ENCODE measurements at places on chromosomes 6 and 20.

- DNase-seq: peak; percentile 73
Observed at GRCh38 chr6:160348223-160349019, at the start of gene SLC22A3. Gene SLC22A3, plus strand, starts transcription at chr6:160348378. Its CDS starts 42 bp downstream, at chr6:160348420.

- peak; percentile 37 for DNase-seq
Observed at GRCh38 chr6:85865420-85866369, 223.0 kb upstream of the SYNCRIP start.

DNA sequence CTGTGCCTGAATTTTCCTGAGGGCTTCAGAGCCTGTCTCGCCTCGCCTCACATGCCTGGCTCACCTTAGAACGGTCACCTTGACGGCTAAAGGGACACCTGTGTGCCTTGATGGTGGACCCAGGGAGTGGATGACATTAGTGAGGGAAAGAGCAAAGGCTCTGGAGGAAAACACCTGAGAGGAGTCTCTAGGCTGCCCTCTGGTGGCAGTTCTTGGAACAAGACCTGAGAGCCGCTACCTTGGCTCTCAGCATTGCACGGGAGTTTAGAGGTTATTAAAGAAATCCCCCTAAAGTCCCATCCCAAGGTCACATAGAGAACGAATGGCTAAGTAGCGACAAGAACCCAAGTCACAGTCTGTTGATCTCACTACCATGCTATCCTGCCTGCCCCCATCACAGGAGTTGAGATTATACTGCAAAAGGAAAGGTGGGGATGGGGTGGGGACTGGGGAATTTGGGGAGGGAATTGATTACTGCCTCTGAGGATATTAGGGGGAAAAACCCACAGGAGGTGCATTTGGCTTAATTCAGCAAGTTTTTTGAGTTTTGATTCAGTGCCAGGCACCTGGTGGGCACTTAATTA lies 7.9 kb upstream of the CDSN start:
- DNase-seq: no peak

- no peak for DNase-seq
Observed at GRCh38 chr20:62368392-62368975, 1.4 kb upstream of the LAMA5 start.

DNA sequence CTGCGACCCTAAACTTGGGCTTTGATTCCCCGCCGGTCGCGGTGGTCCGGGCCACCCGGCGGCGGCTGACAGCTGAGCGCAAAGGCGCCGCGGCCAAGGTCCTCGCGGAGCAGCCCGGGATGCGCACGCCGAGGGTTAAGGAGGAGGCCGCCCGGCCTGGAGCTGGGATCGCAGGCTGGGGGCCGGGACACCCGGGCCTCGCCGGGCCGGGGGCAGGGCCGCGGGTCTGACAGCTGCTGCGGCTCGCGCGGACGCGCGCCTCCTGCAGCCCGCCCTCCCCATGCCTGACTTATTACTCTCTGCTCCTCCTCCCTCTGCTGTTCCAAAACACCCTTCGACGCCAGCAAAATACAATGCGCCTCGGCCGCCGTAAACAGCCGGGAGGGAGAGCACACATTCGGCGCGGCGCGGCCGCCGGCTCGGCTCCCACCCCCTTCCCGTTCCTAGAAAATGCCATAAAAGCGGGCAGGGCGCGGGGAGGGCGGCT lies 746 bp downstream of the BACH2 start:
- DNase-seq: peak; percentile 60

GRCh38 chr6:14791526-14791925 lies 454.3 kb upstream of the JARID2 start:
- DNase-seq: no peak

GRCh38 chr6:119145111-119145510 lies 66.6 kb upstream of the FAM184A start:
- no peak for DNase-seq

DNA sequence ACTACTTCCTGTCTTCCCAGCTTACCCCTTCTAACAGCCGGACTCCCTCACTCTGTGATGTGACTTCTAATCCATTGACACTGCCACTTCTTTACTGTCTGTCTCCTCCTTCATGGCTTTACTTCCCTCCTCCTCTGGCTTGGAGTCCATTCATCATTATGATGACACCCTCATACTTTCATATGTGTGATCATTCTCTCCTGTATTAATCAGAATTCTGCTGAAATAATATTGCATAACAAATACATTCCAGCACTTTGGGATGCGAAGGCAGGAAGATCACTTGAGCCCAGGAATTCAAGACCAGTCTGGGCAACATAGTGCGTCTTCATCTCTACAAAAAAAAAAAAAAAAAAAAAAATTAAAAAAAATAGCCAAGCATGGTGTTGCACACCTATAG lies 147.9 kb upstream of the BTBD3 start:
- DNase-seq: no peak

- DNase-seq: no peak
Observed at GRCh38 chr6:158570681-158570962, 10.7 kb downstream of the TMEM181 start.

- no peak for DNase-seq
Observed at GRCh38 chr6:109194880-109195279, 99.6 kb downstream of the CEP57L1 start.

DNA sequence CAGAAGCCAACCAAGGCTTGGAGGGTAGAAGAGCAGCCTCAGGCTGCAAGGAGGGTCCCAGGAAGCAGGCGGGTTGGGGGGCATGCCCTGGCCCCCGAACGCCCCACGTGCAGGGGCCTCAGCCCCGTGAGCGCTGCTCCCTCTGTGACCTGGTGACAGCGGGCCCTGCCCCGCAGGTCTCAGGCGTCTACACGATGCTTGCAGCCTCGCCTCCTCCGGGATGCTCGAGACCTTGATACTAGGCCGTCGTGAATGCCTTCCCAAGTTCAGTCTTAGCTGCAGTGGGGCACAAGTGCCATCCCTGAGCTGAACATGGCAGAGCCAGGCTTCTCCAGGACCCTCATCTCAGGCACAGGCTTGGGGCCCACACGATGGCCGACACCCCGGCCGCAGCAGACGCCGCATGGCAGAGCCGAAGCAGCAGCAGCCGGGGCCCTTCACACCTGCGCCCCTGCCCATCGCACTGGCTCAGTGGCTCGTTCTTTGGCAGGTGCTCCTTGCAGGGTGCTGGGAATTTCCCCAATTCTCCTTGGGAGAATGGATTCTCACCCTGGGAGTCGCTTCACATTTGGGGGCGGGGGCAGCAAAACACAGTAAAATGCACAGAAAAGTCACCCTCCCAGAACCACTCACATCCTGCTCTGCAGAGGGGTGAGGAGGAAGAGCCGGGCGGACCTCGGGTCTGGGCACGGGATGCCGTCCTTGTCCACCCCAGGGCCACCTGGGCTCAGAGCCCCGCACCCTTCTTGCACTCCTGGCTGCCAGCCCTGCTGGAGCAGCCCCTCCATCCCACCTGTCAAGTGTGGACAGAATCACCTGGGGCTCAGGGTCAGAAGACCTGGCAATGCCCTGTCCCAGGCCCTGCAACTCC lies 161.8 kb downstream of the DLL1 start:
- no peak for DNase-seq

DNA sequence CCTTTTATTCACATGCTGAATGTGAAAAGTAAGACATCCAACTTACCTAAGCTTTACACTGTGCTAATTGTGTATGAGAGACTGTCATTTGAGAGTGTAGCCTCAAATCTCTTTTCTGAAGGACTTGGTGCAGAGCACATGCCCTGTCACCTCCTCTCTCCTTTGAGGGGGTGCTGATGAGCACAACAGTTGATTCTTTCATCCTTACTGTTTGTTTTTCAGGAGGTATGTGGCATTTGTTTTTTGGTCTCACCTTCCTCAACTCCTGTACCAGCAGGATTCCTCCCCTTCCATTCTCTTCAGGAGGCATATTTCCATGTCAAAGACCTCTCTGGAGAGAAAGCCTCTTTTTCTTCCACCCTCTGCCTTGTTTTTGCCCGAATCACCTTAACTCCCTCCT lies 252.6 kb upstream of the CITED2 start:
- no peak for DNase-seq

DNA sequence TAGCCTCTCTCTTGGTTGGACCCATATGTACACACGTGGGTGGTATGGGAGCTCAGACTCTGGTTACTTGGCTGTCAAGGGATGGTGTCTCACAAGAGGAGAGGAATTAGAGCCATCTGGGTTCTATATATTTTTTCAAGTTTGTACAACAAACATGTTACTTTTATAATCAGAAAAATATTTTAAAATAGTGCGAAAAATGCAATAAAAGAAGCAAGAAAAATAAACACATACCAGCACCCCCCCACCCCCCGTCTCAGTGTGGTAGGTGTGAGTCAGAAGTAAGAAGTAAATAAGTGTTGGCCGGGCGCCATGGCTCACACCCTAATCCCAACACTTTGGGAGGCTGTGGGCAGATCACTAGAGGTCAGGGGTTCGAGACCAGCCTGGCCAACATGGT lies 2.1 kb upstream of the TIAM2 start:
- no peak for DNase-seq

- DNase-seq: no peak
Observed at GRCh38 chr6:54847799-54848597, 1.4 kb downstream of the FAM83B start.

- no peak for DNase-seq
Observed at GRCh38 chr6:1081551-1082284, 230.2 kb upstream of the FOXQ1 start.

DNA sequence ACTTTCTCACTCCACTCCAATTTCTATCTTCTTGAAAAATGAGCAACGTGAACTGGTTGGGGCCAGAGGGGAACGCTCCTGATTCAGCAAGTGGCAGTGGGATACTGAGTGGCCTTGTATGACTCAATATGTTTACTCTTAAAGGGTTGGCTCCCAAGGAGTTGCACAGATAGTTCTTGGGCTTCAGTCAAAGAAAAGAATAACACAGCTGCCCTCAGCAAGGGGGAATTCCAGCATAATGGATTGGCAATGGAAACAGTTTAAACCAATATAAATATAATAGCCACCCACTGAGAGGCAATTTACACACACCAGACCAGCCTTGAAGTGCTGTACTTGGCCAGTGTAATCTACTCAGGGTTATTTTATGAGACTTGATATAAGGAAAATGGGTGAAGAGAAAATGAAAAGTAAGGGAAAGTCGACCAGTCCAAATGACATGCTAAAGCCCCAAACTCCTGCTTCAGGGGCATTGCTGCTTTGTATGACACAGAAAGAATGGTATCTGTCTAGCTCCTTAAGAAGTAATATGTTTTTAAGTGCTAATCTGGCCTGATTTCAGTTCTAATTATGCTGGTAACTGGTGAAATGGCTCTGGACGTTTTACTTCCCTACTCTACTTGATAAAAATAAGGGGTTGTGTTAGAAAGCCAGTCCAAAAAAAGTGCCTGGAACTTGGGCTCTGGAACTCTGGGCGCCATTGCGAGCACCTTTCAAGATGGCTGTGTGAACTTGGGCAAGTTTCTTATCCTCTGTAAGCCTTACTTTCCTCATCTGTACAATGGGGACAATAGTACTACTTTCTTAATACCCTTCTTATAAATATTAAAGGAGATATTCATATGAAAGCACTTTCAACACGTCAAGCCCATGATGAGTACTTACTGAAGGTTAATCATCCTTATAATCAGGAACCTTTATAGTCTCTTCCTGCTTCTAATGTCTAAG lies 712.9 kb upstream of the MAP3K7 start:
- no peak for DNase-seq
